ENCODE measurements at places on chromosomes 5 and 9. TPM values are rescaled to one million over a fixed set of nuclear protein-coding genes. Genes with fewer than 3 reads are reported as not detected.

KCNMB1 gene
- not detected for total RNA-seq

FOXE1 gene
- not detected for total RNA-seq

C9 gene
- total RNA-seq: 0.57 TPM

WDR31 gene
- 0.63 TPM for total RNA-seq

SLC36A2 gene
- not detected for total RNA-seq

SLC24A2 gene
- not detected for total RNA-seq

SETX gene
- 58.4 TPM for total RNA-seq

CSF1R gene
- total RNA-seq: not detected

RORB gene
- under 0.01 TPM for total RNA-seq

CBY3 gene
- total RNA-seq: not detected

PLAC8L1 gene
- not detected for total RNA-seq

CCNH gene
- 91.4 TPM for total RNA-seq

TTC39B gene
- 4.0 TPM for total RNA-seq

CDHR2 gene
- under 0.01 TPM for total RNA-seq

FGFR4 gene
- total RNA-seq: 3.6 TPM

IL5 gene
- not detected for total RNA-seq

SMIM33 gene
- total RNA-seq: not detected

RNF20 gene
- total RNA-seq: 17.3 TPM

CDKN2B-AS1 gene
- total RNA-seq: 1.9 TPM

TAF1L gene
- total RNA-seq: not detected

MRNIP gene
- 13.8 TPM for total RNA-seq

PAPPA gene
- 0.32 TPM for total RNA-seq

ZNF618 gene
- 23.3 TPM for total RNA-seq

PPP3R2 gene
- total RNA-seq: not detected

DEPDC1B gene
- 10.5 TPM for total RNA-seq

GABRG2 gene
- total RNA-seq: not detected

FAM151B gene
- total RNA-seq: 1.9 TPM

APBA1 gene
- total RNA-seq: 33.0 TPM

KCNV2 gene
- total RNA-seq: not detected

PCDHGB1 gene
- total RNA-seq: 2.8 TPM

LECT2 gene
- not detected for total RNA-seq

PRDM9 gene
- total RNA-seq: not detected

DBH gene
- total RNA-seq: not detected

IRX1 gene
- total RNA-seq: not detected

LCN9 gene
- total RNA-seq: not detected

PTPN3 gene
- total RNA-seq: 2.7 TPM

PAIP1 gene
- 80.2 TPM for total RNA-seq

OTP gene
- total RNA-seq: not detected

DOCK2 gene
- total RNA-seq: 0.16 TPM

ENTPD2 gene
- under 0.01 TPM for total RNA-seq

STKLD1 gene
- 0.49 TPM for total RNA-seq

ROPN1L gene
- total RNA-seq: 1.6 TPM

FIBCD1 gene
- total RNA-seq: not detected

SEMA5A gene
- total RNA-seq: 0.31 TPM

ARHGEF37 gene
- total RNA-seq: 35.4 TPM

NAA35 gene
- 13.0 TPM for total RNA-seq

SOHLH1 gene
- not detected for total RNA-seq

IL33 gene
- 17.5 TPM for total RNA-seq

CMYA5 gene
- not detected for total RNA-seq

MEIKIN gene
- not detected for total RNA-seq

HTR1A gene
- not detected for total RNA-seq

ANKRD34B gene
- not detected for total RNA-seq

SPATA31A3 gene
- total RNA-seq: not detected

LHX6 gene
- 14.1 TPM for total RNA-seq

PCDHB15 gene
- total RNA-seq: 1.2 TPM

Measured in bladder microvascular endothelial cell (primary cell).